Globus pallidus (tissue), 1 donor: ENCODE measurements at places on chromosomes 2 and 18.

DNA sequence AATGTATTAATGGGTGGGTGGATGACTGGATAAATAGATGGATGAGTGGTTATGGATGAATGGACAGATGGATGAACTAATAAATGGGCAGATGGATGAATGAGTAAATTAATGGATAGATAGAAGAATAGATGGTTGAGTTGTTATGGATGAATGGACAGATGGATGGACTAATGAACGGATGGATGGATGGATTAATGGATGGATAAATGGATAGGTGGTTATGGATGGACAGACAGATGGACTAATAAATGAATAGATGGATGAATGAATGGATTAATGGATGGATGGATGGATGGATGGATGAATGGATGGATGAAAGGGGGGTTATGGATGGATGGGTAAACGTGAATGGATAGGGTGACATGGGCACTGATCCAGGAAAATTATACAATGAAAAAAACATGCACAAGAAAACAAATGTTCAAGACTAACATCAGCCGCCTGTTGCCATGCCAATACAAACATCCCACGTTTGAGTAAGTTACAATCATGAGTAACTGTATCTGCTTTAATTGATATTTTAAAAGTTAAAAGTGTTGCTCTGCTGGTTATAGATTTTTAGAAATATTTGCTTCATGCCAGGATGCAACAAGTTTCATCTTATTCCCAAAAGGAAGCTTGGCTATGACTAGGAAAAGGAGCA, 20.8 kb downstream of the PXDN start:
- no peak for DNase-seq

- peak; percentile 42 for DNase-seq
Observed at GRCh38 chr18:24187049-24187448, 48.2 kb downstream of the CABYR start.

DNA sequence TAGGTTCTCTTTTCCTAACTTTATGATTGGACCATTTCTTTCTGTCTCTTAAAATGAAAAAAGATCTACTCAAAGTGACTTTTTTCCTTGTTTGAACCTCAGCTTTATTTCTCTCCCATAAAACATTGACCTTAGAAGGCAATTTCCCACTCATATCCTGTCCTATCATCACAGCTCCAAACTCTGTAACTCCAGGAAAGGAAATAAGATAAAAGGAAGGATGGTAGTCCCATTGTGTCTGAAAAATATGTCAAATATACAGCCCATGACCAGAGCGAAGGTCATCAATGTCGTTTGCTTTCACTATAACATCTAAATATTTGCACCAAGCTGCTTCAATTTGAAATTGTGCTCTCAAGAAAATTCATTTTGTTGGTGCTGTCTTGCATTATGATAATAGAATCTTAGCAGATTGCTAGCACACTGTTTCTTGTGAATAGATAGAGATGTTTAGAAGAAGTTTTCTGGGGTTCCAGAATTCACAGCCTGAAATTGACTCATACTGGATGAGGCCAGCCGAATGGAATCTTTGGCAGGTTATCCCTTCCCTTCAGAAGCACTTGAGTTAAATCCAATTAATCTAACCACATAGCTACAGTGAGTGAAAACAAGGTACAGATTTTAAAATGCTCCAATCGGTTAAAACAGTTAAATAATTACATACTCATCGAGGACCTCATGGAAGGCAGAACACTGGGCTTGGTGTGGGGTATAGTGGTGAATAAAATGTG, 95.1 kb downstream of the CRIM1 start:
- no peak for DNase-seq

GRCh38 chr2:136135921-136136906, 18.3 kb upstream of the CXCR4 start:
- DNase-seq, result no peak

GRCh38 chr2:190783513-190784263, 96.9 kb upstream of the GLS start:
- no peak for DNase-seq

DNA sequence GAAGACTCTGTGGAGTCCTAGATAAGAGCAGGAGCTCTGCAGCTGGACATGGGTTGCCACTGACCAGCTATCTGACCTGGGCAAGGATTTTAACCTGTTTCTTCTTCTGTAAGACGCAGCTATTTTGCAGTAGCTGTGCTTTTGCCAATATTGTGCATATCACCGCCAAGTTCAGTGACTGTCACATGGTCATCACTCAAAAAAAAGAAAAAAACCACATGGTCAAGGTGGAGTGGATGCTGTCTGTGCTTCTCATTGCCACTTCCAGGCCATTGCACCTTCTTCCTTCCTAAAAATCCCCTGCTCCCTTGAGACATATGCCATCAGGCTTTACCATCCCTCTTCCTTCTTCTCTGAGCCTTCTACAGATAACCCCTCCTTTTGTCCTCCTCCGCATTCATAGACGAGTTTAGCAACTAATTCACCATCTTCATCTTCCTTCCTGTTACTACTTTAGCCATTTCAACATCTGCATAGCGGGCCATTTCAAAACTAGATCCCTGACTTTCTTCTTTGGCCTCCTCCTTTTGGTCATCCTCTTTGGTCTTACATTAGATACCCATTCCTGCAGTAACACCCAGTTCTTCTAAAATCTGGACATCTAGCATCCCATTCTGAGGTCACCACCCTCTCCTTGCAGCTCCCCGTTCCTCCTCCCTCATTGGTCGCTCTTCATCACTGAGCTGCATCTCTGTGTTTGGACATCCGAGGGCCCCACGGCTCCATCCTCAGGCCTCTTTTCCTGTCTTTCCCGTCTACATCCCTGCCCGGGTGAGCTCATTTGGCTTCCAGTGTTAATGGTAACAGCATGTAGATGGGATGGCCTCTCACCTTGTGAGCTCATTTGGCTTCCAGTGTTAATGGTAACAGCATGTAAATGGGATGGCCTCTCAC, 17.8 kb downstream of the RNF144A start:
- peak; percentile 79 for DNase-seq

- no peak for DNase-seq
Observed at GRCh38 chr2:101983486-101983885, 8.3 kb upstream of the IL1R2 start.

- DNase-seq, result peak; percentile 40
Observed at GRCh38 chr2:190183539-190183938, 121.0 kb upstream of the MSTN start.

- DNase-seq, result no peak
Observed at GRCh38 chr2:67289271-67289670, 107.9 kb upstream of the ETAA1 start.
